Activated CD4-positive, alpha-beta T cell treated with anti-CD3 and anti-CD28 coated beads for 1 hour (primary cell): ENCODE measurements at places on chromosomes 1 and 21.

DNA sequence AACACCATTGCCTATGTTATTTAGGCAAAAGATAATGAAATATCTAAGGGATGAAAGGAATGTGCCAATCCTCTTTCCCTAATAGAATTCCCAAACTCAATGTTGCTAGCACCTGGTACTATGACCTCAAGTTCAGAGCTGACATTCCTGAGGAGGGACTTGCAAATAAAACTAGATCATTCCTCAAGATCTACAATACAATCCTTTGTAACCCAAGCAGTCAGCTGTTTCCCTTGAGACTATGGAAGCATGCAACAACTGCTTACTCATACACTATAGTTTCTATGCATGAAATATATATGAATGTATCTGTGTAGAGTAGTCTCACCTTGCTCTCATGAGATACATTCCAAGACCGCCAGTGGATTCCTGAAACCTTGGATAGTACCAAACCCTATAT is 65.0 kb downstream of the ABL2 start:
- no peak for DNase-seq

DNA sequence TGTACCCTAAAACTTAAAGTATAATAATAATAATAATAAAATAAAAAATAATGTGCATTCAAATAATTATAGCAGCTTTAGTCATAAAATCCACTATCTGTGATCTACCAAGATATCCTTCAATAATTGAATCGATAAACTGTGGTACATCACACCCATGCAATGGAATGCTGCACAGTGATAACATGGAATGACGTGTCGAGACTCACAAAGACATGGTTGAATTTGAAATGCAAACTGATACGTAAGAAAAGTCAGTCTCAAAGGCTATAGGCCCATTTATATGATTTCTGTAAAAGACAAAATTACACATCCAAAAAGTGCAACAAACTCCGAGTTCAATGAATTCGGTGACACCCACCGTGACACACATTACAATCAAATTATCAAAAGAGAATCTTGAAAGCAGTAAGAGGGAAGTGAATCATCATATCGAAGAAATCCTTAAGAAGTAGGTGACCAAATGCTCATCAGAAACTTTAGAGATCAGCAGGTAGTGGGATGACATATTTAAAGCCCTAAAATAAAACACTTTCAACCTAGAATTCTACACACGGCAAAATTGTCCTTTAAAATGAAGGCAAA is 5.2 kb upstream of the SPRR2E start:
- DNase-seq = no peak

GRCh38 chr1:34409689-34410229 is 233.1 kb downstream of the C1orf94 start:
- DNase-seq = no peak

- DNase-seq = no peak
Measured at GRCh38 chr1:212728606-212729005, 29.0 kb upstream of the BATF3 start.

- DNase-seq = no peak
Measured at GRCh38 chr1:236907205-236907604, 97.0 kb downstream of the MT1HL1 start.

GRCh38 chr1:21293537-21294265 is 3.4 kb upstream of the ECE1 start:
- peak; percentile 53 for DNase-seq

DNA sequence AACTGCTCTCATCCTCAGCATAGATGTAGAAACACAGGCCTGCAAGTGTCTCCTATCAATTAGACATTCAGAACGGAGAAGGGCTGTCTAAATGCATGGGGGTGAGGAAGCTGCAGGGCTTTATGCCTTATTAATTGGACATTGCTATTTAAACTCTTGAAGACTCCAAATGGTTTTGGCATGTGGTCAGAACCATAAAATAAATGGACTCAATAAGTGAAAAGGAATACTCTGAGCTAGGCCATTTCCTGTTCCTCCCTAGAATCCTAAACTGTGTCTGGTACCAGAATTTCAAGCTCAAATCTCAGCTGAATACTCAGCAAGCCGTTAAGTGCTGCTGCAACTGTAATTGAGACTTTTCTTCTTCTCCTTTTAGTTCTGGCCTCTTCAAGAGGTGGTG is 80.4 kb upstream of the C1orf87 start:
- DNase-seq = no peak

- DNase-seq = no peak
Measured at GRCh38 chr21:34612557-34612956, 2.4 kb downstream of the RCAN1 start.

- DNase-seq = no peak
Measured at GRCh38 chr1:241899210-241899609, 51.2 kb downstream of the EXO1 start.

DNA sequence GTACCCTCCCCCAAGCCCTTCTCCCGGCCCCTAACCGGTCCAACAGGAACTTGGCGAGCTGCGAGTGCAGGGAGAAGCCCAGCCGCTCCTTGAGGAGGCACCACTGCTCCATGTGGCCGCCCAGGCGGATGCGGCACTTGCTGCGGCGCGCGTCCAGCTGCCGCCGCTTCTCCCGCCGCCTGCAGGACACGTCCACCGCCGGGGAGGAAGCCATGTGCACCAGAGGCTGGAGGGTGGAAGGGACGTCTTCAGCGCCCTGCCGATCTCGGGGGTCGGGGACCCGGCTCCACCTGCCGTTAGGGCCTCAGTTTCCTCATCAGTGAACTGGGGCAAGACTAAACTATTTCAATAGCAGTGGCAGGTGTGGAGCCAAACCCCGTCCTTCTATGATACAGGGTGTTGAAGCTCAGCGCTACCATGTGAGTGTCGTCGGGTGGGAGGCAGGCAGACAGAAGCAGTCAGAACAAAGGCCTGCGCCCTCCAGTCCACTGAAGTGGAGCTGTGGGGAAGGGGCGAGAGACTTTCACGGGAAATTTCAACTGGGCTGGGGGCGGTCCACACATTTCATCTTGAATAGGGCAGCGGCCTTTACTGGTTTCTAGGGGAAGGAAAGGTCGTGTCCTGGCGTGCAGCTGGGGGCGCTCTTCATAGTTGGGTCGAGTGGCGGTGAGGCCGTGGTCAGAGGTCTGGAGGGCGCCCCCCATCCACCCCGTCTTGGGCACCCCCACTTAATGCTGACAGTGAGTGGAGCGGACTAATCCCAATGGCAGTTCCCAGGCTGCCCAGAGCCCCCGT is 592 bp downstream of the ZNF692 start:
- no peak for DNase-seq

DNA sequence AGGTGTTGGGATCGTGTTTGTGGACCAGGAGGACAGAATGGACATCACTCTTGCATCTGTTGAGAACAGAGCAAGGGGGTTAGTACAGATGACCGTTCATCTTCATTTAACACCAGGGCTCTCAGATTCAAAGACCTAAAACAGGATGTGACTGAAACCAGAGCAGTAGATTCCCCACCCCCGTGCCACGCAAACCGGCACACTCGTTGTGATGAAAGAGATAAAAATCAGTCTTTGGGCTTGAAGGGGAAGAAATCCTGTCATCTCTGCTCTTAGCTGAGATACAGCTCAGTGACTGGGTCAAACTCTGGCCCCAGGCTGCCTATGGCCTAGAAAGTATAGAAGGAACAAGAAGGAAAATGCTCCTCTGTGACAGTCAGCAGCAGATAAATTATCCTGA is 146.2 kb upstream of the KRTAP19-8 start:
- DNase-seq = peak; percentile 57

DNA sequence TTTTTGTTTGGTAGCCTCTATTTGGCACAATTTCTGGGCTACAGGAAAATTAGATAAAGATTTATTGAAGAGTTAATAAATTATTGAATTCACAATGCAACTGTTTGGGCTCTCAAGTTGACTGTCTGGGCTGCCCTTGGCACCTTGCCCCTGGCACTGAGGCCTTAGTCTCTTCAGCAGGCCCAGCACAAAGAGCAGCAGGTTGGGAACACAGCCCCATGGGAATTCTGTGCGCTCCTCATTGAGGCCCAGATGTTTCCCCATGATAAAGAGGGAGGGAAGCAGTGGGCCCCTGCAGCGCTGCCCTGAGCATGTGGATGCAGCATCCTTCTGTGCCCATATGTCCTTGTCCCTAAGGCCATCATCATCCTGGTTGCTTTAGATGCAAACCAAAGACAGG is 2.9 kb downstream of the CRNN start:
- DNase-seq = no peak

GRCh38 chr1:235859789-235860188 is 6.9 kb downstream of the LYST start:
- DNase-seq = no peak
